ENCODE measurements at places on chromosomes 2 and 18.

GRCh38 chr2:103656558-103656957 lies 894.7 kb downstream of the TMEM182 start:
- DNase-seq: peak; percentile 5

DNA sequence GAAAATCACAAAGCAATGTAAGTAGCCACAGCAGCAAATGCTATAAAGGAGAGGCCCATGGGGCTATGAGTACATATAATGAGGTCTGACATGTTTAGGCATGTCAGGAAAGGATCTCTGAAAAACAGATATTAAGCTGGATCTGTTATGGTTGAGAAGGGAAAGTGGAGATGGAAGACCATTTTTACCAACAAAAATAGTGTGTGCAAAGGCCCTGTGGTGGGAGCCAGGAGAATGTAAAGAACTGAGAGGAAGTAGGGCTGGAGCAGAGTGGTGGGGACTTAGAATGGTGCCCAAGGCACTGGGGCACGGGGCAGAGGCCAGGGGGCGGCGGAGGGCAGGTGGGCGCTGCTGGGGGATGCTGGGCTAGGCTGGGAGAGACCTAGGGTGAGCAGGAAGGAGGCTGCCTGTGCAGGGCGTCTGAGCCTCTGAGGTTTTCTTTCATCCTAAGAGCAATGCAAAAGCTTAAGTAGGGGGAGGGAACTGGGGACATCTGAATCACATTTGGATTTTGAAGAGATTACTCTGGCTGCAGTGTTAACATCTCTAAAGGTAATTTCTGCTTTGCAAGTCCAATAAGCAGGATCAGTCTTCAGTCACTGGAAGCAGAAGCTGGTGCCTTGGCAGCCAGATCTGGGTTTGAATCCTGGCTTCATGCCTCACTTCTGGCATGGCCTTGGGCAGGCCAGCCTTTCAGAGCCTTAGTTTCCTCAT lies 4.9 kb upstream of the AGFG1 start:
- no peak for DNase-seq

DNA sequence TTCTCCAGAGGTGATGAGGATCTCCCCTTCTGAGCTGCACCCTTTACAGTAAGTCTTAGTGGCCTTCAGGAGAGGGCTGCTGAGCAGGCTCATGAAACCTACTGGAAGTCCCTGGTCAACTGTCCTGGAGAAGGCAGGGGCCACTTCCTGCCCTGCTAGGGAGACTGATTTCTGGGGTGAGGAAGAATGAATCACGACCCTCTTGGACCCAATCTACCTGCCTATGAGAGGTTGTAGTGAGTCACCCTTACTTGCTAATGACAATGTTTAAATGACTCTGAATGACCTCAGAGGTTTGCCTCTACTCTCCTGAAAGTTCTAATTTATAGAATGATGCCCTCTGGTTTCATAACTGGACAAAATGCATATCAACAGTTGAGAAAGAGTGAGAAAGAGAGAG lies 79.4 kb upstream of the FAM136A start:
- DNase-seq: peak; percentile 60

GRCh38 chr2:201855356-201855755 lies 49.0 kb downstream of the CDK15 start:
- DNase-seq: no peak

- DNase-seq: peak; percentile 64
These were observed 28.4 kb upstream of the CCDC102B start for GRCh38 chr18:68769461-68769860.
